ENCODE measurements at places on chromosomes 11 and 22.

DNA sequence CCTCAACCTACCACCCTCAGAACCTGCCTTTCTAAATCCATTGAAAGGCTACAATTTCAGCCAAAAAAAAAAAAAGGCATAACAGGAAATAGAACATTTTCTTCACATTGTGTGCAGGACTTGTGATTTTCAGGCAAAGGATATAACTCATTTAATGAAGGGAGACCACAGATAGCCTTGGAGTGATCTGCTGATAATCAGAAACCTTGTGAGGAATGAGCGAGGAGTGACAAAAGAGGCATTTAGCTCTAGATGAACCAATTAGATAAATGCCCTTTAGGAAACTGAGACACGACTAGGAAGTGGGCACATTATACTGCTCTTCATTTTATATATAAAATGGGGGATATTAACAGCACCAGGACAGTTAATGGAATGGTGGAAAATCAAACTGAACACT is 216.5 kb upstream of the GRIA4 start:
- DNase-seq: no peak

DNA sequence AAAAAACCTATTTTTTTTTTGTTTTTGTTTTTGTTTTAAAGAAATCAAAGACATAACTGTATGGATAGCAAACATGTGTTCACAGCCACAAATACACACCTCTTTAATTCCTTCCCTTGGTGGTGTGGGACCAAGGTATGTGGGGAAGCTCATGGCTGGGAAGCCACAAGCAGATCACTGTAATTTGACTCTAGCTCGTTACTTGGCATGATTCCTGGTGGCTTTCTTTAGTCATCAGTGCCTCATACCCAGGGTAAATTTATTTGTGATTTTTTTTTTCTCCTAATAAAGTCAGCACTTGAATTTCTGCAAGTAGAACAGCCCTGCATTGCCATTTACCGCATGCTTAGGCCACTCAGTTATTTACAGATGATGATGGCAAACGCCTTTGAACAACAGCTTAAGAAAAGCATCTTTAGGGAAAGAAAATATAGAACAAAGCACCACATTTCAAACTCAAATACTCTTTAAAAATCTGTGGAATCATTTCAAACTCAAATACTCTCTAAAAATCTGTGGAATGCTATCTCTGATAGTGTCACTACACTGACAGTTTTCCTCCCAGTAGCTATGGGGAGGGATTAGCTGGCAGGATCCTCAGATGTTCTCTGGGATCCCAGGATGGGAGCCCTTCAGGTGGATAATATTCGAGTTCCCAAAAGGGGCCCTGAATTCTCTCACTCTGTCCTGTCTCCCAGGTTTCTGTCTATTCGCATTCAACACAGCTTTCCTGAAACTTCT is 687.2 kb downstream of the OPCML start:
- no peak for DNase-seq

GRCh38 chr11:102853956-102854355 is 10.5 kb upstream of the MMP3 start:
- no peak for DNase-seq

DNA sequence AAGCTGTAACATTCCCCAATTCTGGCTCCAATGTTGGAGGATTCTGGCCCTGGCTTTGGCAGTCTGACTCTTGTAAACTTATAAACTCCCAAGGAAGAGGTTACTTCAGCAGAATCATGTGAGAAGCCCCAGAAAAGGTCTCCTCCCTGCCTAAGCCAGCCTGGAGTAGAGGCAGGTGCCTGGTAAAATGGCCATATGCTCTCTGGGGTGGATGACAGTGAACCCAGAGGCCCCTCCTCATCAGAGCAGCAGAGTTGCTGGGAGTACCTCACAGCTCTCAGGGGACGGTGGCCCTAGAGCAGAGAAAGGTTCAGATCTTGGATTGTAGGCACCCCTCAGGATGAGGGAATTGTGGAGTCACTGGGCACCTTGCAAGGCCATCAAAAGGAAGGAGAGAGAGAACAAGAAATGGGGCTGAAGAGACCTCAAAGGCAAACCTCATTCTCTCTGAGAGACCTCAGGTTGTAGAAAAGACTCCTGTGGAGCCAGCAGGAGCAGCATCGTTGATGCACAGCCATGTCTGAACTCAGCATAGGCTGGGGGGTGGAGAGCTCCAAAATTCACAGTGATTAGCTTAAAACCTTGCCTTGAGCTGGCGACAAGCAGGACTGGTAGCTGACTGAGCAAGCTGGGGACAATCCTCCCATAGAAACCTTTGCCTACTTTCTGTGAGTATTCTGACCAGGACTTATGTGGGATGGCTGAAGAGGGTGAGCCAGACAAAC is 4.9 kb upstream of the P2RY6 start:
- DNase-seq: no peak

DNA sequence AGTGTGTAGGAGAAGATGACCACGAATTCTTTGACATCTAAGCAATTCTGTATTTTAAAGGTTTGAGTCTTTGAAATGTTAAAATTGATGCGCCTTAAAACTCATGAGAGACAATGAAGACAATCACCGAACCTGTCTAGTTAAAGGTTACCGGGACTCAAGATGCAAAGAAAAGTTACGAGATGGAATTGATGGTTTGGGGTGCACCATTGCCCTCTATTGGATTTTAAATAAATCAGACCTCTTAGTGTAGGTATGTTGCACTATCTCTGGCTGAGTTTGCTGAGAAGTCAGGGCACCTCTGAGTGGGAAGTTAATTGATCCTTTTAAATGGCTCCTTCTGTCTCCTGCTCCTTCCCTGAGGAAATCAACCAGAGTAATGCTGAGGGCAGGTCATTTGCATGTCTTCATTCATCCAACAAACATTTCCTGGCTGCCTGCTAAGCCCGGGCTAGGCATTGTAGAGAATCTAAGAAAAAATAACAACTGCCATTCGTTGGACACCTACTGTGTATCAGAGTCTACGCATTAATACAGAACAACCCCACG is 19.4 kb upstream of the TMA7B start:
- no peak for DNase-seq

GRCh38 chr11:8573777-8574176 is 20.3 kb downstream of the STK33 start:
- DNase-seq: no peak

- peak; percentile 84 for DNase-seq
Observed at GRCh38 chr22:17941471-17942406, 82.6 kb downstream of the MICAL3 start.

DNA sequence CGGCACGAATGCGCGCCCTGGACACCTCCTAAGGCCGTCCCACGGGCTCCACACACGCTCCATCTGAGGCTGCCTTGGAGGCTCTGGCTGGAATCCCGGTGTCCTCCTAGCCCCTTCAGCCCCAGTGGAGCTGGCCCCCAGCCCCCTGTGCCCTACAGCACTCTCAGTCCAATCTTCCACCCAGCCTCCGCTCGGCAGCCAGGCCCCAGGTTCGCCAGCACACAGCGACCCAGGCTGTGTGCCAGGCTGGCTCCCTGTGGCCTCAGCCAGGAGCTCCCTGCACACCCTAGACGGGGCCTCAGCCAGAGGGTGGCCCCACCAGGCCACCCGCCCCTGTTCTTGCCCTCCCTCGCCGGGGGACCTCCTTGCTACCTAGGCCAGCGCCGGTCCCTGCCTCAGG is 18.6 kb downstream of the MOB2 start:
- no peak for DNase-seq

GRCh38 chr11:125210066-125210465 is 45.5 kb downstream of the PKNOX2 start:
- no peak for DNase-seq

- DNase-seq: no peak
Observed at GRCh38 chr11:117923275-117923674, 5.9 kb downstream of the TMPRSS13 start.

- no peak for DNase-seq
Observed at GRCh38 chr11:121611242-121611641, 158.5 kb upstream of the SORL1-AS1 start.

GRCh38 chr22:46741974-46742519 is 4.0 kb upstream of the CERK start:
- no peak for DNase-seq

DNA sequence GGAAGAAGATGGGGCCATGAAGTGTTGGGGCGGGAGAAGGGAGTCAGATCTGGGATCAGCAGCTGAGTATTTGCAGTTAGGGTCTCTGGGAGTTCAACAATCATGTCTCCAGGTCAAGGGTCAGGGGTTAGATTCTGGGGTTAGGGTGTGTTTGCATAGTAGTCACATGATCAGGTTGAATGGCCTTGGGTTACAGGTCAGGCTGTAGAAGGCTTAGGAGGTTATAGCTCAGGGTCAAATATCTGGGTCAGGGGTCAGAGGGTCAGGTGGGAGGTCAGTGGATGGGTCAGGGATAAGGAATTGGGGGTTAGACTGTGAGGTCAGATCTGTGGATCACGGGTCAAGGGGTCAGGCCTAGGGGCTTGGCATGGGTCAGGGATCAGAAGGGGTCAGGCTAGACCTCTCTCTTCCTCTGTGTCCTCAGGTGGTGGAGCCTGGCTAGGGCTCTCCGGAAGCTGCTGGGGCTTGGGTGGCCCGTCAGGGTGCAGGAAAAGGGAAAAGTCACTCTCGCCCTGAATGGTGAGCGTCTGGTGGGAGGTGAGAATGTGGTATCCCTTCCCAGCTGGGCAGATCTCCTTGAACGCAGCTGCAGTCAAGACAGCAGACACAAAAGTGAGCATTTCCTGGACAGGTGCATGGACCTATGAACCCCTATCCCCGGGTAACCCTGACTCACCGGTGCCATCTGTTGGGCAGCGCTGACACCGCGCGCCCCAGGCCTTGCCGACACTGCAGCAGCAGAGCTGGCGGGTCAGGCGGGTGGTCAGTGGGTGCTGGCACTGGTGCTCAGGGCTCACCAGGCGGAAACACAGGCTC is 6.4 kb downstream of the LTBP3 start:
- no peak for DNase-seq

GRCh38 chr22:19943082-19944026 is 1.7 kb upstream of the TXNRD2 start:
- DNase-seq: no peak

- DNase-seq: no peak
Observed at GRCh38 chr11:72072348-72072747, 8.0 kb downstream of the NUMA1 start.

GRCh38 chr11:118243993-118244762 is 8.0 kb downstream of the MPZL3 start:
- no peak for DNase-seq

GRCh38 chr11:122424636-122425035 is 230.9 kb upstream of the UBASH3B start:
- DNase-seq: no peak

GRCh38 chr11:65857500-65857852 is 504 bp downstream of the CFL1 start:
- peak; percentile 79 for DNase-seq

- DNase-seq: no peak
Observed at GRCh38 chr22:21104126-21104691, 58.5 kb downstream of the LRRC74B start.

DNA sequence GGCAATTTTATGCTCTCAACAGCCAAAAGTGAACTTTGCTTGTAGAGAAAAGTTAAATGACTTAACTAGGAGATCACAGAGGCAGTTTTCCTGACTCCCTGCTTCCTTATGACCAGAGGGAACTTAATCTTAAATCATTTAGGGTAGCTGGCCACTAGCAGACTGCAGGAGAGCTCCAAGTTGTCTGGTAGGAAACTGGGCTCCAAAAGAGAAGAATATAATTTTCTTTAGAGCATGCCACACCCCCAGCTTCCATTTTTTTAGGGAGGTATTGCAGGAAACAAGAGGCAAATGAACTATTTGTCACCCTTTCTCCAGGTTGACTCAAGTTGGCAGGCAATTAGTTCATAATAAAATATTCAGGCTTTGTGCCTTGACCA is 2.6 kb downstream of the METTL15 start:
- no peak for DNase-seq

DNA sequence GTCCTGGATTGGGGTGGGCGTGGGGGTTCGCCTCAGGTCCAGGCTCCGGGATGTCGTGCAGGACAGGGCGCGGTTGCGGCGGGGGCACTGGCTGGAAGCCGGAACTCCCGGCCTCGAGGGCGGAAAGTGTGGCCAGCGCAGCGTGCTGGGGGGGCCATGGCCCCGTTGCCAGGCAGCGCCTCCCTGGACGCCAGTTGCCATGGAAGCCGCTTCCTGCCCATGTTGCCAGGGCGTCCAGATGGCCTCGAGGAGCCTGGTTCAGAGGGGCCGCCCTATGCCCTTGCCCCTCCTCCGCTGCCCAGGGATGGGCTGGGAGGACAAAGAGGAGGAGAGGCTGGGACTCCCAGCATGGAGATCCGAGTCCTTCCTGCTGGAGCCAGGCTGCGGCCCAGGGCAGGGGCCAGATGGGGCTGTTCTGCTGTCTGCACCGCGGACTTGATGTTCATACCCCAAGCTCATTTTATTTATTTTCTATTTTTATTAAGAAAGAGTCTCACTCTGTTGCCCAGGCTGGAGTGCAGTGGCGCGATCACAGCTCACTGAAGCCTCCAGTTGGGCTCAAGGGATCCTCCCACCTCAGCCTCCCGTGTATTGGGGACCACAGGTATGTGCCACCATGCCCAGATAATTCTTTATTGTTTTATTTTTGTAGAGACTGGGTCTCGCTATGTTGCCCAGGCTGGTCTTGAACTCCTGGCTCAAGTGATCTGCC is 4.6 kb upstream of the CCDC188 start:
- peak; percentile 72 for DNase-seq

DNA sequence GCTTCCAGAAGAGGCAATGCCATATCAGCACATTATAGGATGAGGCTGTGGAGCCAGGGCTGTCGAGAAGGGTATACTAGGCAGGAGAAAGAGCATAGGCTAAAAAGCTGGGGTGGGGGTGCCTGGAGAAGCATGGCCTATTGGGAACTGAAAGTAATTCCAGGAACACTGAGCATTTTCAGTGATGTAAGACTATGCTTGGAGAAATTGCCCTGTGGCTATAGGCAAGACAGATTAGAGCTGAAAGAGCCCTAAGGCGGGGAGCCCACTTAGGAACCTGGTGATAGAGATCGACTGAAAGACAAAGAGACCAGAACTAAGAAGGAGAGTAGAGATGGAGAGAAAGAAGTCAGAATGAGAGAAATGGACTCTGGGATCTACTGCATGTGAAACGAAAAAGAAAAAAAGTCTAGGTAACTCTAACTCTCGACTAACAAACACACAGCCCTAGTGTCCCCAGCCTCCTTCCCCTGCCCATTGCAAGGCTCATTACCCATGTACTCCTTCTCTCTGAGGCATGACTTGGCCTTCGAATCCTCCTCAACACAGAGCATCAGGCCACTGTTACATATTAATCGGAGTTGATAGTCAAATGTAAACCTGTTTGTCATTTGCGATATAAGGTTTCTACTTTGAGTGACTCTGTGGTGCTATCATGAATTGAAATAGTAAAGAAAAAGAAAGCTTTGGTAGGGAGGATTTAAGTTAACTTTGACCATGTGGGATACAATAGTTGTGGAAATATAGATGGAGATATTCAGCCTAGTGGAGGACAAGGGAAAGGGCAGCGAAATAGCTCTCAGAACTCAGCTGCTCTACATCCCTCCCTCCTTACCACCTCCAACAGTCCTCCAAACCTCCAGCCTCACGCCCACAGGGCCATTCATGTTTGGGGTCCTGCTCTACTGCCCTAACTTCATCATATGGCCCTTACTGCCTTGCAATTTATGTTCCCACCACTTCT is 52.3 kb upstream of the BMAL1 start:
- no peak for DNase-seq
